Central memory CD4-positive, alpha-beta T cell (primary cell): ENCODE measurements at places on chromosomes 7 and 10.

- no peak for DNase-seq
These were observed 97.2 kb downstream of the OAT start for GRCh38 chr10:124321433-124322089.

DNA sequence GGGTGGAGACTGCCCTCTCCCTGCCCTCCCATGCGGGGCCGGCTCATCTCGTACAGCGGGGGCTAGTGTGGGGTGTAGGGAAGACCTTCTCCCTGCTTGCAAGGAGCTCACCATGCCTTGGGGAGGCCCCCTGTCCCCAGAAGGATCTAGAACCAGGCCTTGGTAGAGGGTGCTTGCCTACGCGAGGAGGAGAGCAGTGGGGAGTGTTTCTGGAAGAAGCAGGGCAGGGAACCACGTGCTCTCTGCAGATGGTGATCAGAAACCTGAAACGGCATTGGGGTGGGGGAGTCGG is 2.7 kb downstream of the MAFK start:
- no peak for DNase-seq

DNA sequence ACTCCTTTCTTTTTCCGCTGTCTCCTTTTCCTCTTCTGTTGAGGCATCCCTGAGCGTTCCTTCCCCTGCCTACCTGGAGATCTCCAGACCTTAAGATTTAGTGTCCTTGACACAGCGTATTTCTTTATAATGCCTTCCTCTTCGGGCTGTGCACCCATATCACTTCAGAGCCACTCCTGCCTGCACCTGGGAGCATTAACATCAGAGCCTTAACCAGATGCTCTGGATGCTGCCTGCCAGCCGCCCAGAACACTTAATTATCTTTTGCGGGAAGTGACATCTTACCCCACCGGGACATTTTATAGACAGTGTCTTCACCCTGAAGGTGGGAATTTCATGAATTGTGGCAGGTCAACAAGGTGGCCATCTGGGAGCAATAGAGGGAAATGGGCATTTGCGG is 24.2 kb downstream of the UBTD1 start:
- DNase-seq: no peak

DNA sequence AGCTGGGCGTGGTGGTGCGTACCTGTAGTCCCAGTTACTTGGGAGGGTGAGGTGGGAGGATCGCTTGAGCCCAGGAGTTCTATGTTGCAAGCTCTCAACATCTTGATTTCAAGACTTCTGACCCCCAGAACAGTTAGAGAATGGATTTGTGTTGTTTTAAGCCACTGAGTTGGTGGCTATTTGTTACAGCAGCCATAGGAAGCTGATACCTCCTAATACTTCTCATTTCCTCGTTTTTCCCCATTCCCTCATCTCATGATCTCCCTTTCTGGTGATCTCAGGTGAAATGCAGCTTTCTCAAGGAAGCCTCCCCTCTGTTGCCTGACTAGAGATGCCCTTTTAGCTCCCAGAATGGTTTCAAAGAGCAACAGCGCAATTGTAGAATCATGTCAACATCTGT is 378.8 kb downstream of the TYW1 start:
- no peak for DNase-seq

- DNase-seq: no peak
These were observed 60.5 kb upstream of the BET1 start for GRCh38 chr7:94064541-94065191.

DNA sequence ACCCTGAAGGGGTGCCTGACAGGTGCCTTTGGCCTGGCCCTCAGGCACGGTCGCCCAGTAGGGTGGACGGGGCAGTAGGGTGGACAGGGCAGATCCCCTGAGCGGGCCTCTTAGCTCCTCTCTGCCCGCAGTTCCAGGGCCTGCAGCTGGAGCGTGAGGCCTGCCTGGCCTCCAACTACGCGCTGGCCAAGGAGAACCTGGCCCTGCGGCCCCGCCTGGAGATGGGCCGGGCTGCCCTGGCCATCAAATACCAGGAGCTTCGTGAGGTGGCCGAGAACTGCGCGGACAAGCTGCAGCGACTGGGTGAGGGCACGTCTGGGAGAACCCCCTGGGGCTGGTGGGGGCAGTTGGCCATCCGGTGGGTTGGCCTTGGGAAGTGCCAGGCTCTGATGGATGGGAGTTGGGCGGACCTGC is 1.7 kb downstream of the VPS37D start:
- DNase-seq: no peak

GRCh38 chr7:13604178-13604577 is 385.3 kb downstream of the ETV1 start:
- DNase-seq: no peak

- no peak for DNase-seq
These were observed 68.9 kb downstream of the CD36 start for GRCh38 chr7:80707318-80707717.
